Trophoblast cell (in vitro differentiated cells and primary cell): ENCODE measurements at places on chromosomes 3 and 15.
A peak's percentile ranks its signal among the peaks of the same experiment; 100 is the strongest.

GRCh38 chr15:62153228-62153627 is 11.9 kb downstream of the C2CD4B start:
- no peaks in the 10 kb centered on the region for H3K36me3 ChIP-seq
- no peaks in the 10 kb centered on the region for H3K27me3 ChIP-seq
- no peaks in the 10 kb centered on the region for H3K4me1 ChIP-seq
- H3K27ac ChIP-seq = no peak overlapping the region
- H3K4me3 ChIP-seq = no peak overlapping the region
- DNase-seq = no peak

- no peak overlapping the region for H3K27ac ChIP-seq
- H3K36me3 ChIP-seq = no peaks in the 10 kb centered on the region
- DNase-seq = no peak
- H3K4me1 ChIP-seq = peaks cover 3% of the 10 kb centered on the region
- H3K27me3 ChIP-seq = no peaks in the 10 kb centered on the region
These were observed 887.0 kb downstream of the ROBO1 start for GRCh38 chr3:78880603-78881461.

DNA sequence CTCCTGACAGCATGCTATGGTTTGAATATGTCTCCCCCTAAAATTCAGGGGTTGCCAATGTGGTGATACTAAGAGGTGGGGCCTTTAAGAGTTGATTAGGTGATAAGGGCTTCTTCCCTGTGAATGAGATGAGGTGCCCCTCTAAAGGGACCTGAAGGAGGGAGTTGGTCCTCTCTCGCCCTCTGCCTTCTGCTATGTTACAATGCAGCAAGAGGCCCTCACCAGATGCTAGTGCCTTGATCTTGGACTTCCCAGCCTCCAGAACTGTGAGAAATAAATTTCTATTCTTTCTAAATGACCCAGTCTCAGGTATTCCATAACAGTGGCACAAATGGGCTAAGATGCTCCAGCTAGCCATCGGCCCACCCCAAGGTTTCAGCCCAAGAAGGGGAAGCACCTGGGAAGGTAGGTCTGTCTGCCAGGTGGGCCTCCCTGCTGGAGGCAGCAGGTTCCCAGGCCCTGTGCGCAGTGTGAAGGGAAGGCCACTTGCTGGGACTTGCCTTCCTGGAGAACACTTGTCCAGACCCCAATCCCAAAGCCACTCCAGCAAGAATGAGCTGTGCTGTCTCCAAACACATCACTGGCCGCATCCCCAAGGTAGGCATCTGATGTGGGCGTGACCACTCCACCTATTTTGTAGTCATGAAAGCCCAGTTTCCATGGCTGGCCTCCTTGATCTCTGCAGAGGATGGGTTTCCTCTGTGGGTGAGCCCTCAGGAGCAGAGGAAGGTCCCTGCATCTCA is 9.0 kb downstream of the TGM4 start:
- H3K36me3 ChIP-seq = no peaks in the 10 kb centered on the region
- H3K27me3 ChIP-seq = no peaks in the 10 kb centered on the region
- no peak overlapping the region for H3K4me3 ChIP-seq
- DNase-seq = no peak
- peak overlapping the region; percentile 67 for H3K27ac ChIP-seq

GRCh38 chr3:125289429-125289981 is 77.0 kb upstream of the SLC12A8 start:
- H3K36me3 ChIP-seq = no peaks in the 10 kb centered on the region
- H3K4me1 ChIP-seq = no peaks in the 10 kb centered on the region
- DNase-seq = no peak
- no peaks in the 10 kb centered on the region for H3K27me3 ChIP-seq
- H3K27ac ChIP-seq = no peak overlapping the region

DNA sequence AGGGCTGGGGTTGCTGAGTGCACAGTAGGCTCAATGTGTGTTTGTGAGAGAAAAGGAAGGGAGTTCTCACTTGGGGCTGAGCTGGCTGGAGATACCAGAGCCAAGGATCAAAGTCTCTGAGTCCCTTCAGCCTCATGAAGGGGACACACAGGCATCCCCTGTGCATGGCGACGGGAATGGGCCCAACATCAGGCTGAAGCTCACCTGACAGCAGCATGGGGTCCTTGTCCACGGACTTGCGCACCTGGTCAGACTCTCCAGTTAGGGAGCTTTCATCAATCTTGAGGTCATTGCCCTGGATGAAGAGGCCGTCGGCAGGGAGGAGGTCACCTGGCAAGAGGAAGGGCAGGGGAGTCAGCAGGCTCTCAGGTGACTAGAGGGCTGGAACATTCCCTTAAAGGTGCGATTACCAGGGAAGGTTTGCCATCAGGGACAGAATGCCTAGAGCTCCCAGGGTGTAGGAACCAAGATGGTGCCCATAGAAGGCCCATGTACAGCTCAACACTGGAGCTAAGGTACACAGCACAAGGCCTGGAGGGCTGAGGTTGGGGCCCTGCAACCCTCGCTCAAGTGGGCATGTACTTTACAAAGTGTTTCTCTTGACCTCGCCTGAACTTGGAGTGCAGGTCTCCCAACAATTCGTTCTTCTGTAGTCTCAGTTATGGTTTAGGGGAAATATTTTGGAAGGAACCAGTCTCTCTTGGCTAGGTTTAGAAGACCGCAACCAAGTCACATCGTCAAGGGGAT is 80.0 kb upstream of the SEC13 start:
- H3K36me3 ChIP-seq = no peaks in the 10 kb centered on the region
- H3K27ac ChIP-seq = no peak overlapping the region
- H3K4me1 ChIP-seq = no peaks in the 10 kb centered on the region
- no peak for DNase-seq

- H3K27me3 ChIP-seq = no peaks in the 10 kb centered on the region
- no peaks in the 10 kb centered on the region for H3K4me1 ChIP-seq
- no peak for DNase-seq
These were observed 37.6 kb upstream of the ANKRD34C start for GRCh38 chr15:79244876-79245275.

GRCh38 chr3:193396451-193397244 is 18.1 kb upstream of the ATP13A5 start:
- no peak overlapping the region for H3K27ac ChIP-seq
- no peaks in the 10 kb centered on the region for H3K27me3 ChIP-seq
- H3K36me3 ChIP-seq = no peaks in the 10 kb centered on the region
- no peak overlapping the region for H3K4me3 ChIP-seq
- H3K4me1 ChIP-seq = no peaks in the 10 kb centered on the region
- DNase-seq = no peak

GRCh38 chr3:110687138-110687537 is 384.5 kb upstream of the NECTIN3 start:
- no peaks in the 10 kb centered on the region for H3K36me3 ChIP-seq
- H3K4me1 ChIP-seq = no peaks in the 10 kb centered on the region
- no peaks in the 10 kb centered on the region for H3K27me3 ChIP-seq
- DNase-seq = no peak
- no peak overlapping the region for H3K27ac ChIP-seq
